ENCODE measurements at places on chromosomes 7 and 10.

DNA sequence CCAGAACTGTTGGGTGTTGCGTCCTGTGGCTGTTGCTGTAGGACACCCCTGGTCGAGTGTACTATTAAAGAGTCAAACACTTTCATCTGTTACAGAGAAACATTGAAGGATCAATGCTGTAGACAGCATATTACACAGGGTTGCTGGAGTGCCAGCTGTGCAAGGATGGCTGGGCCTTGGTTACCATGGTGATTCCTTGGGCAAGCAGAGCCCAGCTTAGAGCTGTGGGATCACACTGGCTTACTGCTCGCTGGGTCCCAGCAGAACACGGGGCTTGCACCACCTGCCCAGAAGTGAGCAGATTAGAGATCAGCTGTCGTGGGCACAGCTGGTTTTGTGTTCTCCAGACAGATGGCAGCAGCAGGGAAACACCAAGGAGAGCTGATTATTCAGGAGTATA lies 76.0 kb downstream of the GPR141 start:
- no peak for DNase-seq

DNA sequence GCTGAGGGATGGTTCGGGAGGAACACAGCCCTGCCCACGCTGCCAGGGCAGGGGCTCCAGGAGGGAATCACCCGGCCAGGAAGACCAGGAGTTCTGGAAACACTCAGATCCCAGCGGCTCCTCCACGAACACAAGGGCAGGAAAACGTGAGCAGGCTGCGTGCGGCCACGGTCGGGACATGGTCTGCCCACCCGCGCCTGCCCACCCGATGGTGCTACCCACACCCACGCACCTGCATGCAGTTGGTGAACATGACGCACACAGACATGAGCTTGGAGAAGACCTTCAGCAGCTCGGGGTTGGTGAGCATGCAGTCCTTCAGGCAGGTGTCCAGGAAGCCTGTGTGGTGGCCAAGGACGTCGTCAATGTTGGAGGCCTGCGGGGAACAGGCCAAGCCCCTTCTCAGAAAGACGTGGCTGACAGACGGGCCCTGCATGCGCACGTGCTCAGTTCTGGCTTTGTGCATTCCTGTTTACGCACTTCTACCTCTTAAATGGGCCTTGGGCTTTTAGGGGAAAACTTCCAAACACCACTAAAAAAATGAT lies 6.2 kb upstream of the ADAM8 start:
- no peak for DNase-seq

- DNase-seq: no peak
These were observed 306.6 kb upstream of the LRGUK start for GRCh38 chr7:133820584-133820983.

GRCh38 chr10:5584895-5585516 lies 60.2 kb downstream of the CALML3 start:
- peak; percentile 91 for DNase-seq

GRCh38 chr10:77526868-77527617 lies 110.6 kb downstream of the KCNMA1 start:
- DNase-seq: no peak

GRCh38 chr10:128024426-128024825 lies 101.8 kb downstream of the MKI67 start:
- no peak for DNase-seq

GRCh38 chr7:114212721-114213429 lies 201.7 kb upstream of the FOXP2 start:
- no peak for DNase-seq

DNA sequence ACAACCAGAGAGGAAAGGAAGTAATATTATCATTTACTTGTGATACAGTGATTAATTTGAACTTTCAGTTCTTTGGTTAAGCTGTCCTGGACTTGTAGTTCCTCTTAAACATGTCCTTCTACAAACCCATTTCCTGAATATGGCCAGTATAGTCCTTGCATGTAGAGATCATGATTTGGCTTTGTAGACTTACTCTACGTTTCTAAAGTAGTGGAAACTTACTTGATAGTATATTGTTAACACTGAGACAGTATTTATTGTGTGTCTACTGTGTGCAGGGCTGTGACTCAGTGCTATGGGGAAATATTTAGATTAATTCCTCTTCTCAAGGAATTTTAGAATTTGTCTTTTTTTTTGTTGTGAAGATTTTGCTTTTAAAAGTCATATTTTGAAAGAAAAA lies 109.5 kb downstream of the NRF1 start:
- no peak for DNase-seq

DNA sequence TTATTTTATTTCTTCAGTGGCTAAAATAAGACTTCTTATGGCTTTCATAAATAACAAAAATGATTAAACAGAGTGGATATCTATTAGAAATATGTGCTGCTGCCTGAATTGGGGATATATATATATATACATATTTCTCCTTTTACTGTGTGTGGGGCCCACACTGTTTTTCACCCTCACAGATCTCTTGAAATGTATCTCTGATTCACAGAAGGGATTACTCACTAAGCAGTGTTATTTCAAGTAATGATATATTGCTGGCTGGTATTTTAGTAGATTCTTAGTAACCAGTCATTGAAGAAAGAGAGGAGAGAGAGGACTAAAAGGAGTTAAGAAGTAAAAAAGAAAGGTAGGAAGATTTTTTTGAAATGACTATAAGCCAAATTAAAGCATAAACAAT lies 308.6 kb upstream of the NRP1 start:
- peak; percentile 15 for DNase-seq

GRCh38 chr7:3518546-3518945 lies 217.5 kb downstream of the SDK1 start:
- DNase-seq: no peak

- DNase-seq: no peak
These were observed 42.2 kb downstream of the AHR start for GRCh38 chr7:17340655-17341054.

GRCh38 chr7:132065193-132065988 lies 509.0 kb upstream of the PODXL start:
- DNase-seq: peak; percentile 93

- DNase-seq: no peak
These were observed 102.1 kb upstream of the FAM13C start for GRCh38 chr10:59464483-59464882.

GRCh38 chr7:144468990-144469732 lies 65.7 kb upstream of the NOBOX start:
- DNase-seq: no peak

DNA sequence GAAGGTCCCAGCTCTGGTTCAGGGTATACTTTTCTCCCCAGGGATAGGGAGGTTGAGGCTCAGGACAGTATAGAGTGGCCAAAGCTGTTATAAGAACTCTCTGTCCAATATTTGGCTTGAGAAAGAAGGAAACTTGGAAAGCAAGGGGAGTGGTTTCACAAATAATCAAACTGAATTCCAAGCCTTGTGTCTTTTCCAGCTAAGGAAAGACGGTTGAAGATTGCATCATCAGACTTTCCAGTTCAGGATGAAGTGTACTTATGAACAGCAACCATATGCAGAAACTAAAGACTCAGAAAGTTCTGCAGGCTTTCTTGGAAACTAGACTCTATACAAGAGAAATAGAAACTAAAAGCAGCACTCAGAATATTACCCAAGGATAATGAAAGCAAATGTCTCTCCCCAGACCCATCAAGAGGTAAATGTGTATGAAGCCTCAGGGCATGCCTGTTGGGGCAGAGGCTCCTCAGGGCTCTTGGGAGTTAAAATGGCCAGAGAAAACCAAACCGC lies 46.4 kb downstream of the RAMP3 start:
- DNase-seq: peak; percentile 12

GRCh38 chr10:62457196-62457595 lies 83.0 kb downstream of the ZNF365 start:
- DNase-seq: no peak

DNA sequence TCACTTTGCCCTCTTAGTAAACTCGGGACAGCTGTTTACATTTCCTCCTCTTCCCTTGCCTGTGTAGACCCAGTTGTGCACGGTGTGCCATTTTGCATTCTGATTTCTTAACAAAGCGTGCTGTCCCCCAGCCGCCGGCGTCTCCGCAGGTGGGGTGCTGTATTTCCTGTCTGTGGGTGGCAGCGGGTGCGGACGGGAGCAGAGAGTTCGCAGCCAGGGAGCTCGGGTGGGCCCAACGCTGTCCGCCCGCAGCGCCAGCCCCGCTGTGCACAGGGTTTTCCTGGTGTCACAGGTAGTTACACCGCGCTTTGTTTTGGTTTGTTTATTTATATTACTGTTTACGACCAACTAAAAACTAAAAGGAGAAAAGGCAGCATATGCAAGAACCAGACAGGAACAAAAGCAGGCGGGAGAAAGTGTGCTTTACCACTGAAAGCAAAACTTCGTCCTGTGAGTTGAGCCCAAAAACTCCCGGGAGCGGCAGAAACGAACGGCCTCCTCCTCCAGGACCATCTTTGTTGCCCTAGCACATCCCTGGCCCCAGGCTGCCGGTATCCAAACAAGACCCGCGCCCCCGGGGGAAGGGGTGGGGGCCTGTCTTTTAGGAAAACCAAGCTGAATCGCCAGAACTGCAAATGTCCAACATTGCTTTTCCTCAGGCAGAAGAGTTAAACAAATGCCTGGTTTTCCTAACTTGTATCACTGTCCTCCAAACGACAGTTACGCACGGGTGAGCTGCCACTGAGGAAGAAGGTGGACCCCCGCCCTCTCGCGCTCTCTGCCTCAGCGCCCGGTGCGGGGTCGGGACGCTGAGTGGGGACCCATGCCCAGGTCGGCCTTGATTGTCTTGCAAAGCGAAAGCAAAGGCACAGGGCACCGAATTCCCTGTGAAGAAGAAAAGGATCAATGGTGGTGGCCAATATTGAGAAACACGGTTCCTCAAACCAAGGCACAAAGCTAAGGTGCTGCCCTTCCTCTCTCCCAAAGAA lies 45.9 kb upstream of the DRGX start:
- DNase-seq: no peak

DNA sequence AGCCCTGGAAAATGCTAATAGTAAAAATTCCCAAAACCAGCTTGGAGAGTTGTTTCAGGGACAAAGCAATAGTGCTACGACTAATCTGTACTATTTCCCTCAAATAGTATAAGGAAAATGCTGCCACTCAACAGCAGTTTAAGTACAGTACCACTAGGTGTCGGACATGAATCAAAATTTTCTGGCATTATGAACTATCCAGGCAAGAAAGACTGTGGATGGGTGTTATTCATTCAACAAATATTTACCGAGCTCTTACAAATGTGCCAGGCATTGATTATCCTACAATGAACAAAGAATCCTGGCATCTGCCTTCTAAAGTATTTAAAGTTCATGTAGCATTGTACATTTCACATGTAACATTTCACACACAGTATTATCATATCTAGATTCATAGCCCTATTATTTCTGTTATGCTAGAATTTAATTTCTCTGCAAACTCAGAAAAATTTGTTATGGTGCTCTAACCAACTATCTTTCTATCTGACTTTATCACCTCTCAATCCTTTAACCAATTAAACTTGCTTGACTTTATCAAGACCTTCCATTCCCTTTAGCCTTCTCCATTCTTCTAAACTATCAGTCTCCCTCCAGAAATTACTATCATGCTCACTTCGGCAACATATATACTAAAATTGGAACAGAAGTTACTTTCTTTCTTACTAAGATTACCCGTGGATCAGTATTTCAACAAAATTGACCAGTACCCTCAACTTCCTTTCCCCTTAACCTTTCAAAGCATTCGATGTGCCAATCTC lies 80.6 kb downstream of the ARHGAP21 start:
- no peak for DNase-seq

DNA sequence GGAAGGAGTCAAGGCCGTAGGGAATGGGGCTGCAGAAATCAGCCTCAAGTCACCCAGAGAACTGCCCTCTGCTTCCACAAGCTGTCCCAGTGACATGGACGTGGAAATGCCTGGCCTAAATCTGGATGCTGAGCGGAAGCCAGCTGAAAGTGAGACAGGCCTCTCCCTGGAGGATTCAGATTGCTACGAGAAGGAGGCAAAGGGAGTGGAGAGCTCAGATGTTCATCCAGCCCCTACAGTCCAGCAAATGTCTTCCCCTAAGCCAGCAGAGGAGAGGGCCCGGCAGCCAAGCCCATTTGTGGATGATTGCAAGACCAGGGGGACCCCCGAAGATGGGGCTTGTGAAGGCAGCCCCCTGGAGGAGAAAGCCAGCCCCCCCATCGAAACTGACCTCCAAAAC lies 50.2 kb upstream of the PDCD4 start:
- DNase-seq: no peak

DNA sequence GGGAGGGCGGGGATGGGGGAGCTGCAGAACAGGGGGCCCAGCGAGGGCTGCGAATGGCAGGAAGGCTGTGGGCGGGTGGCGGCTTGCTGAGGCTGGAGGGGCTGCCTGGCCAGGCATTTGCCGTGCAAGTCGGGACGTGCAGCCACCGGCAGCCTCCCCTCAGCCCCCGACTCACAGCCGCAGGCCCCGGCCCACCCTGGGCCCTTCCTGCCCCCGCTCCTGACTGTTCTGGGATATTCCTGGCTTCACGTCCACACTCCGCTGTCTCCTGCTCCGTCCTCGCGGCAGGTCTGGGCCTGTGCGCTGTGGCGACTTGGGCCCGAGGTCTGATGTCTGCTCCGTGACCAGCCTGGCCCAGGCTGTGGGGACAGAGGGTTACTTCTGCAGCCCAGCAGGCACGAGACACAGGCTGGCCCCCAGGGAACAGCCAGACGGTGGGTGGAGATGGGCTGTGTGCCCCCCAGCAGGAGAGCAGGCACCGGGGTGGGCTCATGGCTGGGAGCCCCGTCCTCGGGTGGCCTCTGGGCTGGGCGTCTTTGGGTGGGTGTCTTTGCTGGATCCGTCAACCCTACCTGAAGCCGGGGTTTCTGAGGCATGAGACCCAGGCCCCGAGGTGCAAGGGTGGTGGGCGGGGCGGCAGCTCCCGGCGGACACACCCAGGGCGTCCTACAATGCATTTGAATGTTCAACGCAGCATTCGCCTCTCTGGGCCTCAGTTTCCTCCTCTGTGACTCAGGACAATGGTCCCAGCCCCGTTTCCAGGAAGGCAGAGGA lies 86.5 kb downstream of the FOXL3 start:
- no peak for DNase-seq

- no peak for DNase-seq
These were observed 4.2 kb upstream of the MAFK start for GRCh38 chr7:1526271-1526754.

GRCh38 chr7:44847509-44847919 lies 373 bp downstream of the H2AZ2 start:
- DNase-seq: peak; percentile 37

GRCh38 chr7:21256310-21256877 lies 171.5 kb upstream of the SP4 start:
- no peak for DNase-seq

GRCh38 chr7:36642414-36642813 lies 81.9 kb downstream of the AOAH start:
- no peak for DNase-seq

DNA sequence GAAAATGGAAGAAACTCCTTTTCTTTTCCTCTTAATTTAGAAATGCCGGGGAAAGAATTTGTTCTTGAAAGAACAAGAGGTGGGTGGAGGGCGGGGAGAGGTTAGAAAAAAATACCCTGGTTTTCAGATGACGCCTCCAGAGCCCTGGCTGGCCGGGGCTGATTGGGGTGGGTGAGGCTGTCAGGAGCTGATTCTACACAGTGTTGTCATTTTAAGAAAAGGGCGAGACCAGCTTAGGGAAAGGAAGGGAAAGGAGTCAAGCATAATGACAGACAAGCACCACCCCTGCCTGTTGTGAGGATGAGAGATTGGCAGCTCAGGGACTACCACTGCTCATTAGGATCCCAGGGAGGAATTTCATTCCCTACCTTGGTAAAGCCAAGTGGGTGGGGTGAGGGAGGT lies 9.9 kb upstream of the FAM180A start:
- no peak for DNase-seq
